ENCODE measurements at places on chromosomes 1 and 21. TPM values are rescaled to one million over a fixed set of nuclear protein-coding genes. Genes with fewer than 3 reads are reported as not detected.
A peak's percentile ranks its signal among the peaks of the same experiment; 100 is the strongest.

AMY1A gene
- not detected for total RNA-seq

CELA3A gene
- not detected for total RNA-seq

DNA sequence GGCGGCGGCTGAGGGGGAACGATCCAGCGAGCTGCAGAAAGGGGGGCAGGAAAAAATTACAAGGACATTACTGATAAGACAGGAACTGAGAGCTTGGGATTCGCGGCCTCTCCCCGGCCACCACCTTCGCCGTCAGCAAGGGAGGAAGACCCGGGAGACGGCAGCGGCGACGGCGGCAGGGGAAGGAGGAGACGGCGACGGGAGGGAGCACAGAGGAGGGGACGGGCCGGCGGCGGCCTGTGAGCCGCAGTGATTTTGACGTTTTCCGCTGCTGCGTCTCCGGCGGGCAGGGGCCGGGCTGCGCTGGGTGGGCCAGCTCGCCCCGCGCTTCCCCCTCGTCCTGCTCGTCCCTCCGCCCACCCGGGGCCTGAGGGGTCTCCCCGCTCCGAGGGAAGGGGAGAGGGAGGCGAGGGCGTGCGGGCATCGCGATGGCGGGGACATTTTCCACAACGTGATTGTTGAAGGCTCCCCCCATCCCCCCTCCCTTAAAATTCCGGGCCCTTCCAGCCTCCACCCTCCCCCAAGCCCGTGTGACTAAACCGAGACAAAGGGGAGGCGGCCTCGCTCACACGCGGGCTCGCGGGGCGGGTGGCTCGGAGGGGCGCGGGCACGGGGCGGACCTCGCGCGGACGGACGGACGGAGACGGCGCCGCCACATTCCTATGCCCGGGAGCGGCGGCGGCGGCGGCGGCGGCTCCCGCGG is 407 bp downstream of the CAMSAP2 start:
- peak; percentile 90 for DNase-seq

DNA sequence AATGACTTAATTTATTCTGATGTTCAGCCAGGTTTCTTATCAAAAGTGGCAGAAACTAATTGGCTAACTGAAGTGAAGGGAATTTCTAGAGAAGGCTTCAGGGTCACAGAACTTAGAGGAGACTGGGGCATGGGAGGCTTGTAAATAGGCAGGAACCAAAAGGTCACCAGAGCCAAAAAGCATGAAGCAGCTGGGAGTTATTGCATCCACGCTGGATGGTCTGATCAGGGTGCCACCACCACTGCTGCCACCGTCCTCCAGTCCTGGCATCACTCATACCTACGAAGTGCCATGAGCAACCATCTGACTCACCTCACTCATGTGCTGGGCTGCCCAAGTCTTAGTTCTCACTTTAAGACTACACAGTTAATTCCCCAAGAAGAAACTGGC is 82.5 kb upstream of the DPH5 start:
- no peak for DNase-seq

CACNA1S gene
- total RNA-seq, result 0.07 TPM

TNFRSF18 gene
- not detected for total RNA-seq

SEMA4A gene
- total RNA-seq, result 2.5 TPM

DNA sequence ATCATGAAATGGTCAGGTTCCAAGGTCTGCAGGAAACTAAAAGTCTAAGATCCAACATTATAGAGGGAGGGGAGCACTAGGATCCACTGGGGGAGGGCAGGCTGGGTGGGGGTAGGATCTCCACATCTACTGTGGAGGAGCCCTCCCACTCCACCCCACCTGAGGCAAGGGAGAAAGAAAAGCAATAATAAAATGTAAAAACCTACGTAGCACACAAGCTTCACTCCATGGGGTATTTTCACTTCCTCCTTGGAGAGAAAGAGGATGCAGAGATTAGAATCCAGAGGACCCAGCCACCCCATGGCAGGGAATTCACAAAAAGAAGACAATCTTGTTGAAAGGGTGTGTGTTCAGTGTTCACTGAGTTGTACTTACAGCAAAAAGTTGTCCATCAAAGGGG is 14.4 kb downstream of the SPOCD1 start:
- no peak for DNase-seq

COL16A1 gene
- 272 TPM for total RNA-seq

DNA sequence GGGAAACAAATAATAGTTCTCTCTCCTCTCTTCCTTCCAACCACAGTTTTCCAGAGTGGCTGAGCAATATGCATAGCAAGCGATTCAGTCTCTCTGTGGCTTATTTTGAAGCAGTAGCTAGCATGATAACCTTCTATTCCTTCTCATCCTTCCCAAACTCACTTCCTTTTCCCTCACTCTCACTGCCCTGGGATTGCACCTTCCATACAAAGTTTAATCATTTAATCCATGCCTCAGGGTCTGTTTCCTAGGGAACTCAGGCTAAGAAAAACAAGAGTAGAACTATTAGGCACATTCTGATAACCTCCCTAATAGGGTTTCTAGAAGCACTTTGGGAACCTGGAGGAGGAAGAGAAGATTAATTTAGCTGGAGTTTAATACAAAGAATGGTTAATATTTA is 97.7 kb upstream of the S1PR1 start:
- no peak for DNase-seq

Measured in chondrocyte (in vitro differentiated cells).